ENCODE measurements at places on chromosomes 7 and 10. TPM values are rescaled to one million over a fixed set of nuclear protein-coding genes. Genes with fewer than 3 reads are reported as not detected.

- DNase-seq = no peak
- no peak overlapping the region for H3K27ac ChIP-seq
- H3K27me3 ChIP-seq = peaks cover 23% of the 10 kb centered on the region
These were observed 195.2 kb upstream of the C7orf33 start for GRCh38 chr7:148395352-148395811.

GRCh38 chr10:22618078-22618785, 96.1 kb downstream of the PIP4K2A start:
- H3K36me3 ChIP-seq = no peaks in the 10 kb centered on the region
- no peaks in the 10 kb centered on the region for H3K4me1 ChIP-seq
- no peaks in the 10 kb centered on the region for H3K27me3 ChIP-seq
- no peak overlapping the region for H3K4me3 ChIP-seq
- no peak for DNase-seq

DNA sequence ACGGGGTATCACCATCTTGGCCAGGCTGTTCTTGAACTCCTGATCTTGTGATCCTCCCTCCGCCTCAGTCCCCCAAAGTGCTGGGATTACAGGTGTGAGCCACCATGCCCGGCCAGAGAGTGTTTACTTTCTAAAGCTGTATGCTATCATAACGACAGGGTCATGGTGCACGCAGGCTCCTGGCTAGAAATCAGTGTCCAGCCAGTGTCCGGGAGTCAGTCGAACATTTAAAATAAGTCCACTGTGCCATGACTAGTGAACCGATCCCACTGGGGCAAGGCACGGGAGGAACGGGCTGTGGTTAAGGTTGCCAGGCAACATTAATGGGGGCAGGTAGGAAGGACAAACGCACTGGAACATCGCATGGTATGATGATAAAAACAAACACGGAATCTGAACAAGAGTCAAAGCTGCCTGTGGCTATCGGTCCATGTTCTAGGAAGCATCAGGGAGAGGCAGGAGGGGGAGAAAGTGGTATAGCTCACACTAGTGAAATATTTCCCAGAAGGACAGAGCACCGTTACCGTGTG, 89.0 kb upstream of the SEPHS1 start:
- no peaks in the 10 kb centered on the region for H3K4me1 ChIP-seq
- no peaks in the 10 kb centered on the region for H3K36me3 ChIP-seq
- H3K4me3 ChIP-seq = no peak overlapping the region
- H3K27me3 ChIP-seq = peaks cover 4% of the 10 kb centered on the region

Gene CYP3A5
- total RNA-seq = 8.5 TPM

Gene MAT1A
- total RNA-seq = 0.98 TPM

Gene AKR1B15
- 0.33 TPM for total RNA-seq

Measured in breast epithelium (tissue), 4 donors.